Germinal center (tissue), 1 donor: ENCODE measurements at places on chromosomes 1 and 21.

DNA sequence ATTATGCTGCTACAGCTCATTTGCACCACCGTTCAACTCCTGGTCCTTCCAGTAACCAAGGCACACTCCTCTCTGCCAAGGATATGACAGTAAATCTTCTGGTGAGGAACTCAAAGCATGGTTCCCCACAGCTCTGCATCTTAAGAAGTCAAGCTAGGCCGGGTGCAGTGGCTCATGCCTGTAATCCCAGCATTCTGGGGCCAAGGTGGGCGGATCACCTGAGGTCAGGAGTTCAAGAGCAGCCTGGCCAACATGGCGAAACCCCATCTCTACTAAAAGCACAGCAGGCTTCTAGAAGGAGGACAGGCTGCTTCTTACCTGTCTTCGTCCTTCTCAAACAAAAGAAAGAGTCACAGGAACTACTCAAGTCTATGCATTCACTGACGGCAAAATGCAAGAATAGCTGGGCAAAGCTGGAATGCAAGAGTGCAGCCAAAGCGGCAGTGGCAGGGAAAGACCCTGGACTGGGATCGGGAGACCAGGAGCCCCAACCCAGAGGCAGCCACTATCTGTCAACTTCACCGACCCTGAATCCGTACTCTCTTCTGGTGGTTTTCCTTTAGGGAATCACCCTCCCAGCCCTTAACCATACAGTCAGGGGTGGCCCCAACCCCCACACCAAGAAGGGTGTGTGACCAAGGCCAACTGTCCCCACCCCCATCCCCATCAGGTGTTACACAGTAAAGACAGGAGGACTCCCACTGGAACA lies 75.5 kb downstream of the NPHP4 start:
- DNase-seq = no peak

GRCh38 chr1:32870615-32871363 lies at the start of gene FNDC5:
Gene FNDC5 (minus strand): TSS chr1:32870912.
- DNase-seq = no peak

DNA sequence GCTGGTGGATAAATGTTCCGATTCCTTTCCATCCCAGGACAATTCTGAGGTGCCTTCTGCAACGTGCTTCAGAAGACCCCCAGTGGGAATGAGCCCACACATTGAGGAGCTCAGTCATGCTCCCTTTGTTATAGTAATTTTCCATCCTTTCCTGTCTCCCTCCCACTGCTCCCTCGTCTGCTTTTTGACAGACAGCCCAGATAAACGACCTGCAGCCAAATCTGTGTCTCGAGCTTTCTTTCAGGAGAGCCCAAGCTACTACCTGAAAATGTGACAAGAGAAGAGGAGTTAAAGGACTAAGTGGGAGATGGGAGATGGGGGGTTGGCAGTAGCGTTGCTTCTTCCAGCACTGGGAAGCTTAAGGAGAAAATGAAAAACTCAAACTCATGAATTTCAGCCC lies 65.9 kb upstream of the LRRN2 start:
- no peak for DNase-seq

- no peak for DNase-seq
Observed at GRCh38 chr1:20632386-20632785, 872 bp upstream of the PINK1 start.

GRCh38 chr1:247407180-247407616 lies 8.8 kb upstream of the NLRP3 start:
- DNase-seq = no peak

- no peak for DNase-seq
Observed at GRCh38 chr1:56938646-56939045, 27.2 kb downstream of the C8B start.

GRCh38 chr1:74012583-74012982 lies 185.4 kb downstream of the LRRIQ3 start:
- DNase-seq = no peak

- no peak for DNase-seq
Observed at GRCh38 chr1:78224861-78225552, 179.2 kb downstream of the GIPC2 start.

DNA sequence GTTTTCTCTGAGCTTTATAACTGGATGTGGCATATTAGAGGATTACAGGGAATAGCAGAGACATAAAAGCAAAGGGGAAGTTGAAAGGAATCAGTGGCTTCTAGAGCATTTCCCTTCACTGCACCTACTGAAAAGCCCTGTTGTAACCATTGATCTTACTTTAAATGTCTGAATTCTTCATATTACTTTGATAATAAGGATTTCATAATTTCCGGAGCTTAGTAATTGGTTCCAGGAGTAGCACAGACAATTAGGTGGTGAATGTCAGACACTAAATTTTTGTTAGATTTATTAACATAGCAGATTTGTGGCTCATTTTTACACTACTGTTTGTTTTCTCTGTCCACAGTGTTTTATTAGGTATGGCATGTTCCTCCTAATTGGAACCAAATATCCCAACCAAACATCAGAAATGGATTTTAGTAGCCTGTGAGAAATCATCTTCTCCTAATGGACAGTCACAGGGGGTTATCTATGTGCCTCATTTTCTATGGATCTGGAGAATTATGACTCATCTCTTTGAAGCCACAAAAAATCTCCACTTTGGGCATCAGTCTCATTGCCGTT lies 100.5 kb downstream of the GIPC2 start:
- no peak for DNase-seq

- DNase-seq = no peak
Observed at GRCh38 chr1:230191855-230192254, 124.8 kb downstream of the GALNT2 start.

DNA sequence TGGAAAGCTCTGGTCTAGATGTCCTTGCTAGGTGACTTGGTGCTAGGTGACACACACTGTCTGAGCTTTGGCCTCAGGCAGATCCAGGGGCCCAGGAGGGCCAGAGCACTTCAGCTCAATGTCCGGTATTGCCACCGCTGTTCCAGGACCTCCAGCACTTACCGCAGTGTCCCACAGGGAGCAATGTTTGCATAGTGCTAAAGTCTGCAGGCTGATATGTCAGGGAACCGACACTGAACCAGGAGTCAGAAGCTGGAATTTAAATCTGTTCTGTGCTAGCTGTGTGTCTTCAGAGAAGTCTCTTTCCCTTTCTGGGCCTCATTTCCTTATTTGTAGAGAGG lies 19.3 kb downstream of the DHCR24 start:
- DNase-seq = no peak

- no peak for DNase-seq
Observed at GRCh38 chr1:162361349-162361748, 15.3 kb downstream of the SPATA46 start.

GRCh38 chr1:94806441-94806871 lies 13.7 kb upstream of the SLC44A3 start:
- no peak for DNase-seq
